ENCODE measurements at places on chromosomes 5 and 9.
A peak's percentile ranks its signal among the peaks of the same experiment; 100 is the strongest.

GRCh38 chr5:53560028-53560427, 411 bp upstream of the NDUFS4 start:
- DNase-seq = no peak

DNA sequence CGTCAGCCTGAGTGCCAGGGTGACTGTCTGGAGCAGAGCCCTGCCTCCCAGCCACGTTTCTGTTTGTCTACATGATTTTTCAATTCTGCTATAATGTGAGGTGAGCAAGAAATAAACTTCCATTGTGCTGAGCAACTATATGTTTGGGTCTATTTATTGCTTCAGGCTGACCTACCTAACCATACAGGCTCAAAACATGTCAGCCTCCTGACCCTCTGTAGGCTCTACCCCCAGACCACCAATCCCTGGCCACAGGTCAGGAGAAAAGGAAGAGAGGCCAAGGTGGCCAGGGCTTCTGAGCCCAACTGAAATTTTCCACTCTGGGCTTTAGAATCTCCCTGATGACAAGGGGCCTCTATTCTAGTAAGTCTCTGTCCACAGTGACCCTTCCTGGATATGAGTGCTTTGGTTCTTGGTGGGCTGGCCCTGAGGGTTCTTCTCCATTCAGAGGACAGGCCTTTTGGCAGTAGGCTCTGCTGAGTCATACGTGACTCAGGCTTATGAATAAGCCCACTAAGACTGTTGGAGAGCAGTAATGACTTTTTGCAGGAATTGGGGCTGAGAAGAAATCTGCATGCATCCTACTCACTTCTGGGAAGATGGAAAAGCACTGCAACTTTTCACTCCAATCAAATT, 117.2 kb upstream of the TBCA start:
- no peak for DNase-seq

DNA sequence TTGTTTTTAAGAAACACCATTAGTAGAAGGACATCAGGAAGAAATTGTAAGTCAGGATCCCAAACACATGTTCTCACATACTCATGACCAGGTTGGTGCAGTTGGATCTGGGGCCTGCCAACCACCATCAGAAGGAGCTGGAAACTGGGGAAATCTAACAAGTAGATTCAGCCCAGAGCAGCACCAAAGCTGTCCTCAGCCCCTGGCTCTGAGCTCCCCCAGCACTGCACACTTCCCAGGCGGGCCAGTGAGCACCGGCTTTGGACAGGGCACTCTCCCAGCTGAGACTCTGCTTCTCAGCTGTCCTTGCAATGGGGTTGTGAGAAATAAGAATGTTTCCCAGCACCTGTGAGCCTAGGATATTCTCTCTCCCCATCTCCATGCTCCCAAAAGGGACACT, 162.5 kb downstream of the PAX5 start:
- DNase-seq = no peak

GRCh38 chr9:131310833-131311554, 21.5 kb downstream of the PLPP7 start:
- peak; percentile 28 for DNase-seq

DNA sequence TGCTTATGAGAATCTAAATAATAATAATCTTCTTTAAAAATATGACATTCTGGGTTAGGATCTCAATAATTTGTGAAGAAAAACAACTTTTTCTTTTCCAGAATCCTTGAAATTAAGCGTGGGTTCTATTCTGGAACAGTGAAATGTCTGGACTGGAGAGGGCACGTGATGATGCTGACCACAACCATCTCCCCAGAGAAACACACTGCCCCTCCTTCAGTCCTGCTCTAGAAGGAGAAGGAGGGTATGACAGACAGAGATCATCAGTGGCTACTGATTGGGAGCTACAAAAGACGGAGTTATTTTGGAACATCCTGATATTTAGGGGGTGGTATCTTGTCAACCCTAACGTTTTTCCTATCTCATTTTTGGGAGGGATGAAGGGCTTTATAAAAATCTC, 40.2 kb downstream of the MEF2C start:
- no peak for DNase-seq

DNA sequence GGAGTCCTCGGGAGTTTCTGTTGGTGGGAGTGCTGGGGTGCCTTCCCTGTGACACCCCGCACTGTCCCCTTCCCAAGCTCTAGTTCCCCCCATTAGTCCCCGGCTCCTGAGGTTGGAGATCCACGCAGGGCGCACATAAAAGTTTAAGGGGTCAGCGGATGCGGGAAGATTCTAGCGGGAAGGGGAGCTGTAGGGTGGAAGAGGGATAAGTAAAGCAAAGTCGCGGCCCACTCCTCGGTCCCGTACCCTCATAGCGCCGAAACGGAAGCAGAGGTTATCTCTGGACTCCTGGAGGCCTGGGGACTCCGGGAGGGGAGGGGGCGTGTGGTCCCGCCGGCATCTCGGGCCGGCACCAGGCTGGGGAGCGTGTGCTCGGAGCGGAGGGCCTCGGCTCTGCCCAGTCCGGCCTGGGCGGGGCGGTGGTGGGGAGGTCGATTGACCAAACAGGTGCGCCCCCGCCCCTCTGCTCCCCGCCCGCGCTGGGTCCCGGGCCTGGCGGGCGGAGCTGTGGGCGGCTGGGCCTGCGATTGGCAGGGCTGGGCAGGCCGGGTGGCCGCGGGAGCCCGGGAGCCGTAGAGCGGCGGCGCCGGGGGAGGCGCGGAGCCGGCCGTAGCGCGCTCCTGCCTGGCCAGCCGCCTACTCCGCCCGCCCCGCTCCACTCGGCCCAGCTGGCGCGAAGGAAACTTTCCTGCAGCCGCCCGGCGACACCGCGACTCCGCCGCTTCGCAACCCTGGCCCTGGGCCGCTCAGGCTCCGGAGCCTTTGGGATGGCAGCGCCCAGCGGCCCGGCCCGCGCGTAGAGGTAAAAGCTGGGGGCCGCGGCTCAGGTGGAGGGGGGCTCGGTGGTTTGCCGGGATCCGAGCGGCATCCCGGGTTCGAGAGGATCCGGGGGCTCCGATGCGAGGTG, 52.2 kb upstream of the DAB2IP start:
- no peak for DNase-seq

All from stimulated activated CD8-positive, alpha-beta memory T cell treated with anti-CD3 and anti-CD28 coated beads, Interleukin-7, amount 100 ng/mL, for 48 hours (primary cell).